ENCODE measurements at places on chromosomes 5 and 9.

DNA sequence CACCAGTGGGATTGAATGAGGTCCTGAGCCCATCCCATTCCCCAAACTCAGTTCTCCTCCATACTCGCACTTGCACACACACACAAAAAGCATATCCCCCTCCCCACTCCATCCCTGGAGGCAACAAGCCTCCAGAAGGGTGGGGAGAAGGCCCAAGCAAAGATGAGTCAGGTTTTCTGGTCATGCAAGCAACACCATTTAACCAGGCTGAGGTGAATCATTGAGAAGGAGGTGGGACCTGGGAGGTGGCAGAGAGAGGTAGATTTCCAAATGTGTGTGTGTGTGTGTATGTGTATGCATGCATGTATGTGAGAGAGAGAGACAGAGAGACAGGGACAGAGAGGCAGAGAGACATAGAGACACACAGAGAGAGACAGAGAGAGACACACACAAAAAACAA is 185.2 kb upstream of the TRIM32 start:
- H3K36me3 ChIP-seq, result no peaks in the 10 kb centered on the region
- no peak overlapping the region for H3K27ac ChIP-seq
- DNase-seq, result no peak

- no peaks in the 10 kb centered on the region for H3K36me3 ChIP-seq
- H3K27me3 ChIP-seq, result peaks cover 32% of the 10 kb centered on the region
- H3K4me3 ChIP-seq, result no peak overlapping the region
- no peaks in the 10 kb centered on the region for H3K4me1 ChIP-seq
- no peak overlapping the region for H3K27ac ChIP-seq
Observed at GRCh38 chr5:128237000-128237399, 153.4 kb downstream of the SLC12A2 start.

GRCh38 chr9:27572061-27572460 is 1.2 kb downstream of the C9orf72 start:
- DNase-seq, result no peak
- H3K4me1 ChIP-seq, result peaks cover 23% of the 10 kb centered on the region
- no peaks in the 10 kb centered on the region for H3K27me3 ChIP-seq
- H3K36me3 ChIP-seq, result no peaks in the 10 kb centered on the region

DNA sequence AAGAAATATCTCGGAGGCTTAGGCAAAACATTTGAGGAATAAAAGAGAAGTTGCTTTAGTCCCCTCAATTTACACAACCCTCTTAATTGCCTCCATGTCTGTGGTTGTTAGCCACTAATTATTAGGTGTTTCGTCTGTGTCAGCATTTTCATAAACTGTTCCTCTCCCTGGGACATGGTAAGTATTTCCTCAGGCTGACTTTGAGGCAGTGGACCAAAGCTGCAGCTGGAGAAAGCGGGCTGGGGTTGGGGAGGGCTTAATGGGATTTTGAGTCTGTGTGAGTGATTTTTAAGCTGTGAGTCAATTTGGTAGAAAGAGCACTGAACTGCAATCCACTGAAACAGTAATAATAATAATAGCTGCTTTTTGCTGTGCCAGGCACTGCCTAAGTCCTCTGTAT is 13.0 kb upstream of the TTC1 start:
- no peak for DNase-seq
- no peaks in the 10 kb centered on the region for H3K4me1 ChIP-seq
- H3K4me3 ChIP-seq, result no peak overlapping the region
- H3K36me3 ChIP-seq, result peaks cover 8% of the 10 kb centered on the region
- H3K27ac ChIP-seq, result no peak overlapping the region

DNA sequence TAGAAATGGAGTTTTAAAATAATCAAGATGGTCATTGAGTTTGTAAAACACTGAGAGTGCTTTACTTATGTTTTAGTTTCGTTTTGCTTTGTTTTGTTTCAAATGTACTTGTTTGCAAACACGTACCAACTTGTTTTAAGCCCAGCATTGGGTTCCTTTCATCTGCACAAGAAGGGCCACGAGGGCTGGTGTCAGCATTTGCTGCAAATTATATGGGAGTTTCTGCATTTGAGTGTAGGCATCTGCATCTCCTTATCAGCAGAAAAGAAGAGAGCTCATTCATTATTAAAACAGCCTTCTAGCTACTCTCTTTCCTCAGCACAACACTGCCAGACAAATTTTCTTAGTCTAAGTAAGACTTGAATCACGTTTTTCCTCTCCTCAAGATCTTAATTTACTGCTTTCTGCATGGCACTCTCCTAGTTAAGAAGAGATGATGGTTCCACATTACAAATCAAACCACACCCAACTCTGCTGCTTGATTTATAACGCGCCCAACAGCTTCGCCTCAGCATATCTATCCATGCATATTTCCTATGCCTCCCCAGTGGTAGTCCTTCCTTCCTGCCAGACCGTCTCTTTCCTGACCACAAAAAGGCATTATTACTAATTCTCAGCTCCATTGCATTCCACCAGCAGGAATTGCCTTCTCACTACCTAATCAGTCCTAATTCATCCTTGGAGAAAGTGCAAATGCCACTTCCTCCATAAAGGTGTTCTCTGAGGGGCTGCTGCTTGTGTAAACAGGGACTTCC is 95.2 kb upstream of the CAST start:
- no peak for DNase-seq
- H3K27me3 ChIP-seq, result peaks cover 10% of the 10 kb centered on the region
- peaks cover 17% of the 10 kb centered on the region for H3K4me1 ChIP-seq
- peak overlapping the region; percentile 70 for H3K27ac ChIP-seq

GRCh38 chr9:36543916-36544315 is 28.8 kb upstream of the MELK start:
- DNase-seq, result no peak
- H3K27ac ChIP-seq, result no peak overlapping the region
- H3K36me3 ChIP-seq, result peaks cover 2% of the 10 kb centered on the region
- H3K4me3 ChIP-seq, result no peak overlapping the region
- H3K4me1 ChIP-seq, result no peaks in the 10 kb centered on the region
- peaks cover 18% of the 10 kb centered on the region for H3K27me3 ChIP-seq

GRCh38 chr9:93186215-93186945 is 2.4 kb downstream of the WNK2 start:
- no peak for DNase-seq
- no peak overlapping the region for H3K27ac ChIP-seq
- peaks cover 42% of the 10 kb centered on the region for H3K27me3 ChIP-seq

GRCh38 chr5:137022725-137023124 is 476.4 kb downstream of the SPOCK1 start:
- H3K27ac ChIP-seq, result no peak overlapping the region
- peaks cover 4% of the 10 kb centered on the region for H3K27me3 ChIP-seq
- H3K4me1 ChIP-seq, result peaks cover 5% of the 10 kb centered on the region
- no peak for DNase-seq
- H3K4me3 ChIP-seq, result no peak overlapping the region
- H3K36me3 ChIP-seq, result no peaks in the 10 kb centered on the region

GRCh38 chr5:72238712-72239445 is 81.2 kb downstream of the MRPS27 start:
- H3K4me3 ChIP-seq, result no peak overlapping the region
- peaks cover 26% of the 10 kb centered on the region for H3K4me1 ChIP-seq
- H3K27me3 ChIP-seq, result no peaks in the 10 kb centered on the region
- no peak overlapping the region for H3K27ac ChIP-seq
- DNase-seq, result no peak

GRCh38 chr5:132012371-132013005 is 1.0 kb upstream of the ACSL6 start:
- DNase-seq, result no peak
- H3K36me3 ChIP-seq, result no peaks in the 10 kb centered on the region
- H3K27me3 ChIP-seq, result peaks cover 24% of the 10 kb centered on the region
- H3K4me3 ChIP-seq, result peak overlapping the region; percentile 64

DNA sequence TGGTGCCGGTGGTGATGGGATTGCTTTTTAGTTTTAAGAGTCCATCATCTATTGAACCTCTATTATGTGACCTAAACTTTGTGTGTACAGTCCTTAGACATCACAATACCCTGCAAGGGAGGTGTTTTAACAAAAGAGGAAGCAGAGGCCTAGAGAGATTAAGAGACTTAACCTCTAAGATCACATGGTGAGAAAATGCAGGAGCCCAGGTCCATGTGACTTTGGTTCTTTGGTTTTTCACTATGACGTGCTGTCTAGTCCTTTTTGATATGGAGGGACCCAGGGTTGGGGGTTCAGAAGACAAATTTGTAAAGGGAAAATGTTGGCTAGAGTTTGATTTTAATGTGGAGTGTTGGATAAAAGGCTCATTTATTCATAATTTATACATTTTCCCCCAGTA is 34.1 kb upstream of the TRMT10B start:
- no peaks in the 10 kb centered on the region for H3K36me3 ChIP-seq
- no peaks in the 10 kb centered on the region for H3K4me1 ChIP-seq
- peaks cover 36% of the 10 kb centered on the region for H3K27me3 ChIP-seq
- no peak for DNase-seq

GRCh38 chr9:86573886-86574285 is 219.7 kb upstream of the TUT7 start:
- no peak for DNase-seq
- H3K36me3 ChIP-seq, result no peaks in the 10 kb centered on the region
- peaks cover 14% of the 10 kb centered on the region for H3K27me3 ChIP-seq
- no peaks in the 10 kb centered on the region for H3K4me1 ChIP-seq
- no peak overlapping the region for H3K27ac ChIP-seq
- no peak overlapping the region for H3K4me3 ChIP-seq

Data from T-helper 17 cell (primary cell).